T-helper 2 cell treated with Interferon-gamma antibody and Interleukin-4, amounts not matched to agents 5 μg/mL and 100 μg/mL, for 36 hours (primary cell): ENCODE measurements at places on chromosomes 5 and 9.

- no peak for DNase-seq
These were observed 8.1 kb upstream of the ROR2 start for GRCh38 chr9:91958174-91958573.

- DNase-seq = no peak
These were observed 34.7 kb downstream of the CSNK1G3 start for GRCh38 chr5:123546657-123547056.

GRCh38 chr9:86041311-86041741 lies 58.0 kb downstream of the GOLM1 start:
- DNase-seq = no peak

GRCh38 chr5:32309761-32310160 lies 3.0 kb downstream of the MTMR12 start:
- no peak for DNase-seq

DNA sequence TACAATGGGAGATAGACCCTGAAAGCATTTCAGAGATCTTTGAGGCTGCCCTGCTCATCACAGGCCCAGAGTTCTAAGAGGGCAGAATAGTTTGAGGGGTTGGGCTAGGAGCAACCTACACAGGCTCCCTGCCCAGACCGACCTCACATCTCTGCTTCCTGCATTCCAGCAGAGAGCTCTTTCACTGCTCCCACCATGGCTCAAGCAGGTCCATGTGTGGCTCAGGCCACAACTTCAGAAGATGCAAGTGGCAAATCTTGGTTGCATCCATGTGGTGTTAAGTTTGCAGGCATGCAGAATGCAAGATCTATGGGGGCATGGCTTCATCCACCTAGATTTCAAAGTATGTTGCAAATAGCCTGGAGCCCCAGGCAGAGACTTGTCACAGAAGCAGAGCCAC lies 39.0 kb downstream of the GDA start:
- no peak for DNase-seq

DNA sequence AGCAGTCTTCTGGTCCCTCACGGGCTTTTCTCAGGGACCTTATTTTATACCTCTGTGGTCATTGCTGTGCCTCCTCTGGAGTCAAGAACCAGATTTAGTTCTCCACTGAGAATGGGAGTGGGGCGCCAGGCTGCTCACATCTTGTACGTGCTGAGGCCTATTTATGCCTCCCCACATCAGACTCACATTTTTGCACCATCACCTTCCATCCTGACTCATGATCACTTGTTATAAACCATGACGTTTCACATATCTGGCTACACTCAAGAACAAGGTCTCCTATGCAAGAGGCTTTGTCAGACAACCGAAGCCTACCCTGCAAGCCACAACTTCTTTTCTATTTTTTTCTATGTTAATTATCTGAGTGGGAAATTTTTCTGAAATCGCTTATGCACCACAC lies 10.7 kb downstream of the PRUNE2 start:
- DNase-seq = no peak

DNA sequence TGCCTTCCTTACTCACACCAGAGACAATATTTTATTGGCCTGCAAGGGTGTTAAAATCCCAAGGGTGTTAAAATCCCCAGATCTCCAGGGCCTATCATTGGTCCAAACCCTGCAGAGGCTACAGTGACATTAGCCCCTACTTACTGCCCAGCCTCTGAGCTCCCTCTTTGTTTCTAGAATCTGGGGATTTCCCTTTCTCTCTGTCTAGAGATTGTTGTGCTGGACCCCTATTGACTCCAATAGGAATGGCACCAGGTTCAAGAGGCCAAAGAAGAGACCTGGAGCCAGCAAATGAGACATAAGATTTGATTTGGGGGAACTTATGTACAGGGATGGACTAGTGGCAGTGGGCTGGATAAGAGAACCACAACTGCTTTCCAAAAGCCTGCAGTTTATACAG lies 53.3 kb upstream of the ZBED3 start:
- DNase-seq = no peak

DNA sequence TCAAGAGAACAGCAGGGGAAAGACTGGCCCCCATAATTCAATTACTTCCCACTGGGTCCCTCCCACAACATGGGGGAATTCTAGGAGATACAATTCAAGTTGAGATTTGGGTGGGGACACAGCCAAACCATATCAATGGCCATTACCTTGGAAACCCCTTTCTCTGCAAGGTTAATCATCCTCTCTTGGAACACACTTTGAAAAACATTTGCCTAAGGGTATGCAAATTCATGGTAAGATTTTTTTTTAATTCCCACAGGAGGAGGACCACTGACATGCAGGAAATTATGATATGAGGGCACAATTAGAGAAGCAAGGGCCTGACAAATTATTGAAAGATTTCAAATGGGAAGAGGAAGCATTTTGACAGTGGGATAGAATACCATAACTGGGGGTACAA lies 61.7 kb upstream of the NIPAL4 start:
- DNase-seq = no peak

GRCh38 chr9:99762470-99762869 lies 59.2 kb upstream of the NR4A3 start:
- no peak for DNase-seq

GRCh38 chr9:33113799-33114547 lies 37.5 kb upstream of the SMU1 start:
- no peak for DNase-seq

DNA sequence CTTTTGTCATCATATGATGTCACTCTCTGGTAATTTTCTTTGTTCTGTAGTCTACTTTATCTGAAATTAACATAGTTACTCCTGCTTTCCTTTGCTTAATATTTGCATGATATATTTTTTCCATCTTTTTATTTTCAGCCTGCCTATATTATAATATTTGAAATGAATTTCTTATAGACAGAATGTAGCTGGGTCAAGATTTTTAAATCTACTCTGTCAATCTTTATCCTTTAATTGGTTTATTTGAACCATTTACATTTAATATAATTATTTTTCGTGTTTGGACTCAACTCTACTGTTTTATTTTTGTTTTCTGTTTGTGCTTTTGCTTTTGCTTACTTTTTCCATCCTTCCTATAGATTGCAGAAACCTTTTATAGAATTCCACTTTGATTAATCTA lies 118.0 kb downstream of the FOXD1 start:
- no peak for DNase-seq

- DNase-seq = no peak
These were observed 15.2 kb downstream of the CSNK1G3 start for GRCh38 chr5:123527190-123527589.

DNA sequence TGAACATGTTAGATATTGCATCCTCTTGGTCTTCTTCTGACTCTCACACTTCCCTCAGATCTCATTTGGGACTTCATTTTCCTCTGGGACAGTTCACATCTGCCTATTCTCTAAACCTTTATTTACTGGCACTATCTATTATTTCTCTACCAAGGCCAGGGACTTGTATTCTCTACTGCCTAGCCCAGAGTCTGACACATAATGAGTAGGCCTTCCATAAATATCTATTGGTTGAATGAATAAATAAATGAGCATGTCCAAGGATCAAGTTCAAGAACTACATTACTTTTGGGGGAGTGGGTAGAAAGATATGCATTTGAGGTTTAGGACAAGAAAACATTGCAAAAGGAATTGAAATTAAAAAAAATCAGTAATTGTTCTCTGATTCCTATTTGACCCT lies 250.3 kb downstream of the TRIM32 start:
- DNase-seq = no peak

- DNase-seq = no peak
These were observed 6.2 kb downstream of the CENPK start for GRCh38 chr5:65556718-65557117.

- DNase-seq = no peak
These were observed 16.2 kb upstream of the TJP2 start for GRCh38 chr9:69157751-69158466.

GRCh38 chr9:81565609-81566008 lies 123.7 kb downstream of the TLE1 start:
- DNase-seq = no peak

DNA sequence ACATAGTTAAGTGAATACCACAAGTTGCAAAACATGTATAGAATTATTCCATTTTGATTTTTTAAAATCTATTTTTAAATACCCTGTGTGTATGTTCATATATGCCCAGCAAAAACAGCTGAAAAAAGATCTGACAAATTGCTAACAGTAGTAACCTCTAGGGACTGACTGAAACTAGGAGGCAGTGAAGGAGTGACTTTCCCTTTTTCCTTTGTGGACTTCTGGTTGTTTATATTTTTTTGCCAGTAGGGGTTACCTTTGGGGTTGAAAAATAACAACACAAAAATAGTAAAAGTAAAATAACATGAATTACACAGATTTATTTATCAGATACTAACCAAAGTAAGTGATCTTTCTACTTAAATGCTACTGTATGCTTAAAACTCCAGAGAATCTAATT lies 2.9 kb downstream of the MEGF9 start:
- no peak for DNase-seq

DNA sequence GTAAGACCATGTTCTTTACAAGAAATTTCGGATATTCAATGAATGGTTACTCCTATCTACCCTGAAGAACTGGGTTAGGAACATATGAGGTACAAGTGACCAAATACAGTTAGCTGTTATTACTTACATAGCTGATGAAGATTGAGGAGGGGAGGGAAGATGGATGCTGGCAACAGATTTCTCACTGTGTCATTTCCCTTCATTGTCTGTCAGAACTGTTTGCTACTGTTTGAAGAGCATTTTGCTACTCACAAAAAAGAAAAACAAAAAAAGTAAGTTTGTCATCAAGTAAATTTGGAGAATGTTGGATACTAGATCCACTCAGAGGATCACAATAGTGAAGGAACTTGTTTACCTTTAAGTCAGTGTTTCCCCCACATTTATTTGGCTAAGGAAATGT lies 53.7 kb downstream of the ENC1 start:
- no peak for DNase-seq

DNA sequence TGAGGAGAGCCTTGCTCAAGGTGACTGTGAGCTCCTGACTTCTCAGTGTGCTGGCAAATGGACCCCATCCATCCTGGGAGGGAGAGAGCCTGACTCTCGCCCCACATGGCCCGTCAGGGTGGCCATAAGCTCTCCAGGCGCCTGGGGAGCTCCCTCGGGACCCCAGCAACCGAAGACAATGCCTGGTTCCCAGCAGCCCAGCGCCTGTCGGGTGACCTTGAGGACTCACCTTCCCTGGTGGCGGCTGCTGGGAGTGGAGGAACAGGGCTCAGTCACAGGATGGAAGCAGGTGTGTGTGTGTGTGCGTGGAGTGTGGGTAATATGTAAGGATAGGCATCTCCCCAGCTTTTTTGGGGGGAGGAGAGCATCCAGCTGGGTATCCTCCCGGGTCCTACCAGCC lies 190.3 kb downstream of the MELK start:
- DNase-seq = no peak
